ENCODE measurements at places on chromosomes 7 and 10. TPM values are rescaled to one million over a fixed set of nuclear protein-coding genes. Genes with fewer than 3 reads are reported as not detected.

DNA sequence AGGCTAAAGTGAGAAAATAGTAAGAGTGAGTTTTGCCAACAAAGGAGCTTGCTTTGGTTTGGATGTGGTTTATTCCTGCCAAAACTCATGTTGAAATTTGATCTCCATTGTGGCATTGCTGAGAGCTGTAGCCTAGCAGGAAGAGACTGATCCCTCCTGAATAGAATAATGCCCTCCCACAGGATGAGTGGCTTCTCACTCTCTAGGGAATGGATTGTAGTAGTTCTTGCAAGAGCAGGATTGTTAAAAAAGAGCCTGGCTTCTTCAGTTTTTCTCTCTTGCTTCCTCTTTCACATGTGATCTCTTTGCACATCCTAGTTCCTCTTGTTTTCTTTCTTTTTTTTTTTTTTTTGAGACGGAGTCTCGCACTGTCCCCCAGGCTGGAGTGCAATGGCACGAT lies 34.4 kb downstream of the ASAH2 start:
- DNase-seq: no peak

ANKRD2 gene
- not detected for total RNA-seq

DNA sequence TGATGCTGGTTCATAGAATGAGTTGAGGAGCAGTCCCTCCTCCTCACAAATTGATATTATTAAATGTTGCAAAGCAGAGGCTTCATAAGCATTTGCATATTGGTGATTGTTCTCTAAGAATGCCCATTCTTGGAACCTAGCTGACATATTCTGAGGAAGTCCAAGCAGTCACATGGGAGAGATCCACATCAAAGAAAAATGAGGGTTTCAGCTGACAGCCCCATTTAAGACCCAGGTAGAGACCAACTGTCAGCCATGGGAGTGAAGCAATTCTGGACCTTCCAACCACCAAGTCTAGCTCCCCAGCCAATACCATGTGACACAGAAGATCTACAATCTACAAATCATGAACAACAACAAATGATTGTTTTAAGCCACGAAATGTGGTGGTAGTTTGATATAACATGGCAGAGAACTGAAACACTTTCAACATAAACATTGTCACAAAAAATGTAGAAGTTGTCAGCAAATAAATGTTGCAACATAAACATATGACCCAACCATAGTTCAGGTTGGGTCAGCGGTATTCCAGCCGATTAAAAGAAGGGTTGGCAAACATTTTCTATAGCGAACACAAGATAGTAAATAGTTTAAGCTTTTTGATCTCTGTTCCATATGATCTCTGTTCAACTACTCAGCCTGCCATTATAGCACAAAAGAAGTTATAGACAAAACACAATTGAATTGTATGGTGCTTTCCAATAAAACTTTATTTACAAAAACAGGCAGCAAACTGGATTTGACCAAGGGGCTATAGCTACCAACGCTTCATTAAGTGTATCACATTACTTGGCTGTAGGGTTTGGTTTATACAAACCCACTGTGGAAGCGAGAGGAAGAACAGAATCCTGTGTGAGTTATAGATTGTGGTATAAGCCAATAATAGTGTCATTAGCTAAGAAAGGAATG lies 41.4 kb upstream of the MPP7 start:
- DNase-seq: no peak

GRCh38 chr10:49168831-49169500 lies 19.2 kb downstream of the TMEM273 start:
- DNase-seq: peak; percentile 40

- peak; percentile 94 for DNase-seq
Observed at GRCh38 chr10:29784175-29784773, 149.5 kb upstream of the SVIL start.

HTR5A gene
- not detected for total RNA-seq

DNA sequence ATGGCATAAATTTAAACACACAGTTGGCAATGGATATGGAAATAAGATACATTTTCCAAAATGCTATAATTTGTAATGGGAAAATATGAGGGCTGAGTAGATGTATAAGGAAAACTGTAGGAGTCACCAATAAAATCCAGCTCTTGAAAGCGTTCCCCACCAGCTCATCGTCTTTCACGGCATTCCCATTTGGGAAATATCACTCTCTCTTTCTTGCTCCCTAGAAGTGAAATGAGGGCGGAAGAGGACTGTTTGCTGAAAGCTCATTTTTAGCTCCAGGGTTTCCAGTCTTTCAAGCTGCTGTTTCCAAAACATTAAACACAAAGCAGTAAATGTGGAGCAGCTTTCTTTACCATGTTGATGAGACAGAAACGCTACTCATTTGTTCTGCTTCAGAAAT lies 104.6 kb upstream of the SFMBT2 start:
- no peak for DNase-seq

PDZD7 gene
- 1.5 TPM for total RNA-seq

GIMAP8 gene
- total RNA-seq: 9.6 TPM

NEUROG3 gene
- total RNA-seq: not detected

POLR2J gene
- 20.1 TPM for total RNA-seq

BAIAP2L1 gene
- 17.2 TPM for total RNA-seq

KIAA1217 gene
- total RNA-seq: 54.3 TPM

All from vagina (tissue), 2 donors.